ENCODE measurements at places on chromosomes 2 and 18.
A peak's percentile ranks its signal among the peaks of the same experiment; 100 is the strongest.

DNA sequence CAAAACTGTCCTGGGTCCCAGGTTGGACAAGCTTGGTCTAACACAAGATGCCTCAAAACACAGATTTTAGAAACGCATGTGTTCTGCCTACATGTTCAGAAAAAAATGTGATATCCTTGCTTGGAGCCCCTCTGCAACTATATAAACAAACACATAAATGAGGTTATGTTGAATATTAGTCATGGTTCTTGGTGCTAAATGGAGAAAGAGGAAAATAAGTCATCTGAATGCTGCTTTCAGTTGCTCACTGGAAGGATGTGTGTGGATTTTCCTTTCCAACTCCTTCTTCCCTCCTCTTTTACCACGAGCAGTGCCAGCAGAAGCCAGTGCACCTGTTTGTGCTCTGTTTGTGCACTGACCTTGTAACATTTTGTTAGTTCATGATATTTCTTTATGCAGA is 85.3 kb downstream of the PIEZO2 start:
- DNase-seq: no peak

DNA sequence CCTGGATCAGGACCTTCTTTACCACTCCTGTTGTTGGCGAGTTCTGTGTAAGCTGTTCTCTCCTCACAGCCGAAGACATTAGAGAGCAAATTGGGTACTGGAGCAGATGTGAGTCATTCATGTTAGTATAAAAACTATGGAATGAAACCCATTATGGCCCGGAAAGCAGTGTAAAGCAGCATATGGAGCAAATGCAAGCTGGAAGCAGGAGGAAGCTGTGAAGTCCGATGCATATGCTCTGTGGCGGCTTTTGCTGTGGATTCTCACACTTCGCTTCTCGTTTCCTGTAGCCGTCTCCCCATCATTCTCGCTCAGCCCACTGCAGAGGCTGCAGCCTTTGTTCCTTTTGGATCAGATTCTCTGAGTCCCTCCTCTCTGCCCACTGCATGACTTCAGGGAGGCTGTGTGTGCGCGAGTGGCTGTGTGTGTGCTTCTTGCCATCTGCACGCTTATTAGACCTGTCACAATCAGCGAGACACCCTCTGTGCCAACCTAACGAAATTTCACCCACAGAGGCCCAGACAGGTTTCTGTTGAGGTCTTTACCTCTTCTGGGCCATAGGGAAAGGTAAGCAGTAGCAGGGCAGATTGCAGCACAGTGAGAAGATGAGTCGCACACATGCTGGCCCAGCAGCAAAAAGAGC is 3.3 kb upstream of the GALNT14 start:
- no peak for DNase-seq

- no peak for DNase-seq
Observed at GRCh38 chr2:238277695-238278094, 10.7 kb downstream of the PER2 start.

GRCh38 chr2:145939949-145940348 is 1420.0 kb upstream of the ZEB2 start:
- DNase-seq: no peak

- DNase-seq: no peak
Observed at GRCh38 chr2:43312755-43313641, 86.6 kb upstream of the ZFP36L2 start.

DNA sequence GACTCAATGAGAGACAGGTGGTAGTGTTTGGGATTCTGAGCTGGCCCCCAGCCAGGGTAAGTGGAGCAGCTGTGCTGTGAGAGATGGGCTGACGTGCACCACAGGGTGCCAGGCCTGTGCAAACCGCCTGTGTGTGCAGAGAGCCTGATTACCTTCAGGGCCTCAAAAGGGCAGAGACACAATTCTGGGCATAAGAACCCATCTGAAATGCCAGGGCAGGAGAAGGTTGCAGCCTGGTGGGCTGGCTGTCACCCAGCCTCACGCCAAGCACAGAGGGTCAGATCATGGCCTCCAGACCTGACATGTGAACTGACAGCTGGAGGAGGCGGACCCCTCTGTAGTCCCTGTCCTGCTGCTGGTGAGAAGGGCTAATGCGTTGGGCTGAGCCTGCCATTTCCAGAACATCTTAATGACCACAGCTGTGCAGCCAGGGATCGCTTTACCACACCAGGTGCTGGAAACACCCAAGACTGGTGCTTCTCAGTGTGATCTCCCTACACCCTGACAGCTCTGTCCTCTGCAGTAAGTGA is 100.9 kb downstream of the ARL4C start:
- DNase-seq: no peak

GRCh38 chr2:120161190-120161589 is 62.0 kb downstream of the TMEM185B start:
- no peak for DNase-seq

- DNase-seq: peak; percentile 27
Observed at GRCh38 chr2:39778233-39778632, 825 bp downstream of the THUMPD2 start.

DNA sequence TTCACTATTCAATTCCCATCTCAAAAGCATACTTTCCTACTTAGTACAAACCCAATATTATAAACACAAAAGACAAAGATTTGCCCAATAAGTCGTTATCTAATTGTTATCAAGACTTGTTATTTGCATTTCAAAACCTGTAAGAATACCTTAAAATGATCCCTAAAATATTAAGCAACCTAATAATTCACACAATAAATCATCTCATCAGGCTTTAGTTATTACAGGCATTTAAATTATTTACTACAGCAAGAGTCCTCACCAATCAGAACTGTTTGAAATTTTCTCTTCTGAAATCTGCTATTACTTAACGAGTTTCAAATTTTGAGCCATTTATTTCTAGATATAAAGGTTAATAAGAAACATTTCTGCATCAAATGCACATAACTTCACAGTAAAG is 1.6 kb downstream of the CCDC88A start:
- no peak for DNase-seq

DNA sequence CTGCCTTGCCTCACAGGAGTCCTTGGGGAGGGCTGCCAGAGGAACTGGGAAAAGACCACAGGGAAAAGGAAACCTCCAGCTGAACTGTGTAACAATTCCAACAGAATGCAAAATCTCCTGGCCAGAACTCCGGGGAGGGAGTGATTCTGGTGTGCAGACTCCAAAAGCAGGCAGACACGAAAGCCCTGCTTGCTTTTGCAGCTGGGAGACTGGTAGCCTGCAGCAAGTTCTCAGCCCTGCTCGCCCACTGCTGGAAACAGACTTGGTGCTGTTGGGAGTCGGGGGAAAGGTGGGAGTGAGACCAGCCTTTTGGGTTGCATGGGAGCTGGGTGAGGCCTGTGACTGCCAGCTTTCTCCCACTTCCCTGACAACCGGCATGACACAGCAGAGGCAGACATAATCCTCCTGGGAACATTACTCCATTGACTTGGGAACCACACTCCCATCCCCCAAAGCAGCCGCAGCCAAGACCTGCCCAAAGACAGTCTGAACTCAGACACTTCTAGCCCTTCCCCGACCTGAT is 26.0 kb upstream of the NMI start:
- no peak for DNase-seq

- DNase-seq: peak; percentile 79
Observed at GRCh38 chr2:39124746-39125057, 3.9 kb upstream of the SOS1 start.

All from hematopoietic multipotent progenitor cell treated with erythropoietin and hydrocortisone succinate and interleukin-3 and kit ligand, for 4 days (in vitro differentiated cells).